ENCODE measurements at places on chromosomes 2 and 18. TPM values are rescaled to one million over a fixed set of nuclear protein-coding genes. Genes with fewer than 3 reads are reported as not detected.

- H3K27me3 ChIP-seq, result no peaks in the 10 kb centered on the region
- H3K27ac ChIP-seq, result no peak overlapping the region
- no peaks in the 10 kb centered on the region for H3K4me1 ChIP-seq
- no peaks in the 10 kb centered on the region for H3K36me3 ChIP-seq
Observed at GRCh38 chr2:158380746-158381145, 75.8 kb downstream of the CCDC148 start.

- DNase-seq, result no peak
- no peaks in the 10 kb centered on the region for H3K36me3 ChIP-seq
- no peaks in the 10 kb centered on the region for H3K27me3 ChIP-seq
- no peak overlapping the region for H3K4me3 ChIP-seq
Observed at GRCh38 chr2:63270717-63271116, 220.1 kb downstream of the OTX1 start.

- no peaks in the 10 kb centered on the region for H3K36me3 ChIP-seq
- no peak overlapping the region for H3K27ac ChIP-seq
- H3K4me1 ChIP-seq, result no peaks in the 10 kb centered on the region
- H3K27me3 ChIP-seq, result peaks cover 23% of the 10 kb centered on the region
- DNase-seq, result no peak
- no peak overlapping the region for H3K4me3 ChIP-seq
Observed at GRCh38 chr2:19559596-19560240, 201.3 kb upstream of the OSR1 start.

DNA sequence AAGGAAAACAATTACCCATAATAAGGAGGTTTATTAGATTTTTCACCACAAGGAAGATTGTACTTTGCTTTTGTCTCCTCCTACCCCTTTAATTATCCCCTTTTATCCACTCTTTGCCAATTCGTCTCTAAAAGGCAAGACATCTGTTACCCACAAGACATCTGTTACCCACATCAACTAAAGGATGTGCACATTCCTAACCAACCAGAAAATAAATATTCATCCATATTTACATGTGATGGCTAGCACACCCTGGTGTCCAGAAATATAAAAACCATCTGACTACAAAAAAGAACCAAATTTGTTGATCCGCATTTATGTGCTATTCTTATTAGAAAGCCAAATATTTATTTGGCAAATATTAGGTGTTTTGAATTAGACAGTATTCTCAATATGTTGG lies 35.7 kb downstream of the ACVR1C start:
- H3K27ac ChIP-seq, result no peak overlapping the region
- H3K27me3 ChIP-seq, result peaks cover 7% of the 10 kb centered on the region
- peak; percentile 8 for DNase-seq
- H3K36me3 ChIP-seq, result no peaks in the 10 kb centered on the region
- no peak overlapping the region for H3K4me3 ChIP-seq

GRCh38 chr2:30276455-30276911 lies 45.1 kb downstream of the LBH start:
- H3K27me3 ChIP-seq, result no peaks in the 10 kb centered on the region
- peak overlapping the region; percentile 47 for H3K27ac ChIP-seq
- DNase-seq, result no peak

GRCh38 chr2:46900381-46900780 lies 15.2 kb downstream of the MCFD2 start:
- no peak overlapping the region for H3K27ac ChIP-seq
- no peak overlapping the region for H3K4me3 ChIP-seq
- H3K36me3 ChIP-seq, result peaks cover 9% of the 10 kb centered on the region
- no peak for DNase-seq

DNA sequence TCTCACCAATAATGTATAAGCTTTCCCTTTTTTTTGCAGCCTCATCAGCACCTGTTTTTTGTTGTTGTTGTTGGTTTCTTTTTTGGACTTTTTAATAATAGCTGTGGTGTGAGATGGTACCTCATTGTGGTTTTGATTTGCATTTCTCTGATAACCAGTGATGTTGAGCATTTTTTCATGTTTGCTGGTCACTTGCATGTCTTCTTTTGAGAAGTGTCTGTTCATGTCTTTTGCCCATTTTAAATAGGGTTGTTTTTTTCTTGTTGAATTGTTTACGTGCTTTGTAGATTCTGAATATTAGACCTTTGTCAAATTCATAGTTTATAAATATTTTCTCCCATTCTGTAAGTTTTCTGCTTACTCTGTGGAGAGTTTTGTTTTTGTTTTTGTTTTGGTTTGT lies 88.4 kb upstream of the EPAS1 start:
- no peaks in the 10 kb centered on the region for H3K27me3 ChIP-seq
- H3K36me3 ChIP-seq, result no peaks in the 10 kb centered on the region
- no peak overlapping the region for H3K27ac ChIP-seq
- no peak overlapping the region for H3K4me3 ChIP-seq

GRCh38 chr2:21233194-21233593 lies 109.4 kb downstream of the TDRD15 start:
- no peak for DNase-seq
- no peak overlapping the region for H3K27ac ChIP-seq
- H3K36me3 ChIP-seq, result no peaks in the 10 kb centered on the region
- H3K4me1 ChIP-seq, result no peaks in the 10 kb centered on the region

DNA sequence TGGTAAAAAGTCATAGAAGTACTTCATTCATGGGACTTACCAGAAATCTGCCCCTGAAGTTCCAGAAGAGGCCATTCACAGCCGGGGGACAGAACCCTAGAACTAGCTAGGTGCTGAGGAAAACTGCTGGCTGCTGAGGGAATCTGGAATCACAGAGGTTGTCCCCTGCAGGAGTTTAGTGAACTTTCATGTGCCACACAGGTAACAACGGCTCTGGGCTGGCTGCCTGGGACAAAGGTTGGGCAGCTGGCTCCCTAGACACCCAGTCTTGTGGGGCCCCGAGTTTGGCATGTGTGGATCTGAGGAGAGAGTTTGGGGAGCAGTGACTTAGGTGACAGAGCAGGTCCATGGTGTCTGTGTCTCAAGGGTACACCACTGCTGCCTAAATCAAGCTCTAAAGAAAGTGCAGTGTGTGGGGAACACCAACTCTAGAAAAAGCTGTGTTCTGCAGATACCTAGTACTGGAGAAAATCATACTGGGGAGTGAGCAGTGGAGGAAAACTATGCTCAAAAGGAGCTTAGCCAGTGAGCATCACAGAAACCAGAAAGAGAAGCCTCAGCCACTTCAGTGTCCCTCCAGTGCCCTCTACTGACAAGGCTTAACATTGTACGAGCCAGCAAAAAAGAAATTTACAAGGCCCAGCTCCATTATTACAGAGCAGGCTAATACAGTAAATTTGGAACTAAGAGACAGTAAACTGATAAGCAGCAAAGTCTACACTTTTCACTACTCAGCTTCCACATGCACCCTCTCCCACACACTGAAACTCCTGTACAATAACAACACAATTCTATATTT lies 15.2 kb downstream of the GALNT3 start:
- H3K4me1 ChIP-seq, result peaks cover 2% of the 10 kb centered on the region
- no peaks in the 10 kb centered on the region for H3K27me3 ChIP-seq
- H3K27ac ChIP-seq, result no peak overlapping the region
- no peak overlapping the region for H3K4me3 ChIP-seq
- H3K36me3 ChIP-seq, result no peaks in the 10 kb centered on the region
- no peak for DNase-seq

DNA sequence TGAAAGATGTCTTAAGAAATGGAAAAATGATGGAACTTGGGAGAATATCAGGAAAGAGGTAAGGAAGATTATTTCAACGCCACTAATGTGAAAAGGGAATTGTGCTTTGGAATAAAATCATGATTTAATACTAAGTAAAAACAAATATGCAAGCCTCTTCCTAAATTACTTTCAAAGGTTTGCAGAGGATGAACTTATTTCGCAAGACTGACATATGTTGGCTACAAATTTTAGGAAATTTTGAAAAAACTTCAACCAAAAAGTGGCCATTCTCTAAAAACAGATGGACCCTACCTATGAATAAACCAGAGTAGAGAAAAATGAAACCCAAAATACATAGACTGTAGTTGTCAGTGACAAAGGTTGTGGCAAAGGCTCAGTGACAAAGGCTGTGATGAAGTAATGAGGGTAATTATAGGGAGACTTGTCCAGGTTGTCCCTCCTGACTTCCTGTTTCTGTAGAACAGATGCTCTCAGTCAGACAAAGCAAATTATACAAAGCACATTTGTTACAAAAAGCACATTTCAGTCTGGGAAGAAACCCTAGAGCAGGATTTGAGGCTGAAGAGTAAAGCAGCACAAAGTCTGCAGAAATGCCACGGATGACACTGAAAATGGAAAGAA lies 39.5 kb downstream of the SFT2D3 start:
- no peak overlapping the region for H3K27ac ChIP-seq
- no peak for DNase-seq
- H3K4me1 ChIP-seq, result peaks cover 4% of the 10 kb centered on the region
- H3K4me3 ChIP-seq, result no peak overlapping the region

DNA sequence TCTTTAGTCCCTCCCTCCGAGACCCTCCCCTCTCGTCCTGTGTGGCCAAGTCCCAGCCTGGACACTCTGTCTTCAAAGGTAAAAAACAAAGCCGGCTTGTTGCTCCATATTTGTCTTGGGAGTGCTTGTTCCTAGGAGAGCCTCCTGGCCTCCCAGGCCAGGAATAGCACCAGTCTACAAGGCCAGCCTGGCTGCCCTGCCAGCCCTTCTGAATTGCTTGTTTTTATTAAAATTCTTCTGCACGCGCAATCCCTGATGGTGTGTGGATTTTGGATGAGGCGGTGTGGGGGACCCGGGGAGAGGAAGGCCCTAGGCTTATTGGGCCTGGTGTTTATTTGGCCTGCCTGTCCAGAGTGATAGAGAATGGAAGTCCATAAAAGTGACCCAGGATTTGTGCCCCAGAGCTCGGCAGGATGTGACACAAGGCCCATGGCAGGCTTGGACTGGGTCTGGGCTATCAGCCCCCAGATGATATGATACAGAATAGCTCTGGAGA lies 297.3 kb downstream of the CYP26B1 start:
- no peak overlapping the region for H3K4me3 ChIP-seq
- no peaks in the 10 kb centered on the region for H3K36me3 ChIP-seq
- DNase-seq, result no peak

- H3K36me3 ChIP-seq, result no peaks in the 10 kb centered on the region
- H3K27me3 ChIP-seq, result no peaks in the 10 kb centered on the region
- DNase-seq, result peak; percentile 12
- H3K27ac ChIP-seq, result peak overlapping the region; percentile 66
- no peaks in the 10 kb centered on the region for H3K4me1 ChIP-seq
- H3K4me3 ChIP-seq, result peak overlapping the region; percentile 69
Observed at GRCh38 chr2:99338029-99338585, 918 bp downstream of the EIF5B start.

Gene CCDC178
- not detected for total RNA-seq

Gene TGFA
- total RNA-seq, result not detected

Gene PDCD1
- not detected for total RNA-seq

Gene CCDC85A
- total RNA-seq, result 2.8 TPM

Gene REG3A
- total RNA-seq, result not detected

Gene SPEG
- total RNA-seq, result 7.8 TPM

Measured in IMR-90 (cell line).